Fibroblast of skin of right quadriceps (primary cell): ENCODE measurements at places on chromosomes 16 and 17.
A peak's percentile ranks its signal among the peaks of the same experiment; 100 is the strongest.

- no peak for DNase-seq
Measured at GRCh38 chr16:89102041-89102471, 8.4 kb downstream of the ACSF3 start.

DNA sequence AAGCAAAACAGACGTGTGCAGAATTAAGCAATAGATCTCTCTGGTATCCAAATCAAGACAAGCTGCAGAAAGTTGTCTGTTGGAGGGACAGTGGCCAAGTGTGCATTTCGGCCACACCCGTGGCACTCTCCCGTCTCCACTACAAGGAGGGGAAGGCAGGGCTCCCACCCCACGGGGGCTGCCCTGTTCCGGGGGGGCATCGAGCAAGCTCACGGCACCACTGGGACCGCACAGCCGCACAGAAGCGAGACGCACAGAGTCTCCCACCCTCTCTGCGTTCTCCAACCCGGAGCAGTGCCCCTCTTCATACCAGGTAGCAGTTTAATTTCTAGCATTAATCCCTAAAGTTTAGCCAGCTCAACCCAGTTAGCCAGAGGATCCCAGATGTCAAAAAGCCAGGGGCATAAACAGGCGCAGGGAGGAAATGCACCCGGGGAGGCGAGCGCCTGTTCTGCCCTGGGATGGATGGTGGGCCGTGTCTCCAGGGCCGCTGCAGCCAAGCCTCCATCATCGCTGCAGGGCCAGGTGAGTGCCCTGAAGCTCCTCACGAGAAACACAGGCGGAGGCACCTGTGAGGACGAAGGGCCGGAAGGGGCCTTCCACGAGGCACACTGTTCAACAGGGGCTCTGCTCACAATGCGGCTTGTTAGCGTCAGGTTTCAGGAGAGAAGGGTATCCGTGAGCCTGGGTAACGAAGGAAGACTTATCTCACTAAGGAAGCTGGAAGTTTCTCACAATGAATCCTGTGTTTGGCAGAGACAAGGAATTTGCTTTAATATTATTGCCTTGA, 42.1 kb upstream of the METRNL start:
- DNase-seq = no peak

DNA sequence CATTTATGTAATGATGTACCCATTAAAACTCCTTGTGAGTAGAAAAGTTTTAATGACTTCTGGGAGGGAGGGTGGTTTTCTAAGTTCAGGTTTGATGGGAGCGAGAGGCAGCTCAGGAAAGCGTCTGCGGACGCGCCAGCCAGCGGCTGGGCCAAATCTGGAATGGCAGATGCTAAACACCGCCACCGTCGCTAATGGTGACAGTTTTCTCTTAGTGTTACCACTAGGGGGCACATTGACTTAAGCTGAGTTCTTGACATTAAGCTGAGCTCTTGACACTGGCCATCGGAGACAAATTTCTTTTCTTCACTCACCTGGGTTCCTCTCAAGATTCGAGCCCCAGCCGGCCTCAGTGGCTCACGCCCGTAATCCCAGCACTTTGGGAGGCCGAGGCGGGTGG, 6.7 kb downstream of the TRPV1 start:
- DNase-seq = no peak

DNA sequence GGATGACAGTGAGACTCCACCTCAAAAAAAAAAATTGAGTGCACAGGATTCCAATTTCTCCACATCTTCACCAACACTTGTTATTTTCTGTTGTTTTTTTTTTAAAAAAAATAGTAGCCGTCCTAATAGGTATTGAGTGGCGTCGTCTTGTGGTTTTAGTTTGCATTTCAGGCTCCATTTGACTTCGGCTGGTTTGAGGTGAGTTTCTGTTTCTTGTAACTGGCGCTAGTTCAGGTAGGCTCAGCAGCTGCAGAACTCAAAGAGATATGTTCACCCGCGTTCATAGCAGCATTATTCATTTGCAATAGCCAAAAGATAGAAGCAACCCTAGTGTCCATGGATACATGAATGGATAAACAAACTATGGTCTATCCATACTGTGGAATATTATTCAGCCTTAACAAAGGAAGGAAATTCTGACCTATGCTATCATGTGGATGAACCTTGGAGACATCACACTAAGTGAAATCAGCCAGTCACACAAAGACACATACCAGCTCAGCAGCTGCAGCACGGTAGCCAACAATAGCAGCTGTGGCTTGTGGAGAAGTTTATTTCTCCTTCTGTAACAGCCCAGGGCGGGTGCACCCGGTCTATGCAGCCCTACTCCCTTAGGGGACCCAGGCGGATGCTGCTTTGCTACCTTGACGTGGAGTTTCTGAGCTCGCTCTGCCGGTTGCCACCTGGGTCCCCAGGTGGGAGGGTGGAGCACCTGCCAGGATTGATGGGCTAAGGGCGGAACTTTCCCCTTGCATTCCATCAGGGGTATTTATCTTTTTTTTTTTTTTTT, 44.9 kb downstream of the TMEM235 start:
- no peak for DNase-seq

DNA sequence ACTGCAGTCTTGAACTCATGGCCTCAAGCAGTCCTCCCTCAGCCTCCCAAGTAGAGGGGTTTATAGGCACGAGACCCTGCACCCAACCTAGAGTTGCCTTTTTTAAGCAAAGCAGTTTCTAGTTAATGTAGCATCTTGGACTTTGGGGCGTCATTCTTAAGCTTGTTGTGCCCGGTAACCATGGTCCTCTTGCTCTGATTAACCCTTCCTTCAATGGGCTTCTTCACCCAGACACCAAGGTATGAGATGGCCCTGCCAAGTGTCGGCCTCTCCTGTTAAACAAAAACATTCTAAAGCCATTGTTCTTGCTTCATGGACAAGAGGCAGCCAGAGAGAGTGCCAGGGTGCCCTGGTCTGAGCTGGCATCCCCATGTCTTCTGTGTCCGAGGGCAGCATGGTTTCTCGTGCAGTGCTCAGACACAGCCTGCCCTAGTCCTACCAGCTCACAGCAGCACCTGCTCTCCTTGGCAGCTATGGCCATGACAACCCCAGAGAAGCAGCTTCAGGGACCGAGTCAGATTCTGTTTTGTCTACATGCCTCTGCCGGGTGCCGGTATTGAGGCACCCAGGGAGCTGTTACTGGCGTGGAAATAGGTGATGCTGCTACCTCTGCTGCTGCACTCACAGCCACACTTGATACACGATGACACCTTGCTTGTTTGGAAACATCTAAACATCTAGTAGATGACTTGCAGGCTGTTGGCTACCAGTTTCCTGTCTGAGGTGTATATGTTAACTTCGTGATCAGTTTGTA, 3.3 kb downstream of the RPL13 start:
- no peak for DNase-seq

- no peak for DNase-seq
Measured at GRCh38 chr17:33667052-33667509, 374.0 kb upstream of the ASIC2 start.

DNA sequence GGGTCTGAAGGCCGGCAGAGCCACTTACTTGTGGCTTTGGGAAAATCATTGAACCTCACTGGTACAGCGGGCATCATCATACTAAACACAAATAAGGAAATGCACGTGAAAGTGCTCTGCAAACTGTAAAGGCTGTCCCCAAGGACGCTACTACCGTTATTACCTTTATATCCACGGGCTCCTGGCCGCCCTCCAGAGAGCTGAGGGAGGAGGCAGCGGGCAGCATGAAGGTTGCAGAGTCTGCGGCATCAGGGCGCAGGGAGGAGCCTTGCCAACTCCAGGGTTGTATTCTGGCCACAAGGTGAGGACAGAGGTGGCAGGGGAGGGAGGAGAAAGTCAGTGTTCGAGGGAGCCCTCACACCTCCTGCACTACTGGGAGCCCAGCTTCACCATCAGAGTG, 68.3 kb upstream of the GCSH start:
- DNase-seq = no peak

GRCh38 chr17:79890706-79891105, 51.5 kb upstream of the CBX4 start:
- no peak for DNase-seq

DNA sequence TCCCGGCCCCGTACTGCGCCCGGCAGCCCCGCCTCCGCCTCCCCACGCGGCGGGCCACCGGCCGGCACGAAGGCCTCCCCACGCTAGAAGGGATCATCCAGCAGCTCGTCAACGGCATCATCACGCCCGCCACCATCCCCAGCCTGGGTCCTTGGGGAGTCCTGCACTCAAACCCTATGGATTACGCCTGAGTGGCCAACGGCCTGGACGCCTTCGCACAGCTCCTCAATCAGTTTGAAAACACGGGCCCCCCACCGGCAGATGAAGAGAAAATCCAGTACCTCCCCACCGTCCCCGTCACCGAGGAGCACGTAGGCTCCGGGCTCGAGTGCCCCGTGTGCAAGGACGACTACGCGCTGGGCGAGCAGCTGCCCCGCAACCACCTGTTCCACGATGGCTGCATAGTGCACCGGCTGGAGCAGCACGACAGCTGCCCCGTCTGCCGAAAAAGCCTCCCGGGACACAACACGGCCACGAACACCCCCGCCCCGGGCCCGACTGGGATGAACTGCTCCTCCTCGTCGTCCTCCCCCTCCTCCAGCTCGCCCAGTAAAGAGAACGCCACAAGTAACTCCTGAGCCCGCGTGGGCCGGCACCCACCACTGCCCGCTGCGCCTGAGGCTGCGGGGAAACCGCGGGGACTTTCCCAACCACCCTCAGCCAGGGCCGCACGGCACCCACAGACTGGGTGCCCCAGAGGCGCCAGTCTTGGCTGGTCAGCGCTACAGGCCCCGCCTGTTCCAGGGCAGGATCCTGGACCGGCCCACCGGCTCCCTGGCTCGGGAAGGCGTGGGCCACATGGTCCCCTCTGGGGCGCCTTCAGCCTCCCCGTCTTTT, 39.0 kb upstream of the AKAP1 start:
- no peak for DNase-seq

- peak; percentile 12 for DNase-seq
Measured at GRCh38 chr16:68539711-68540239, 684 bp downstream of the ZFP90 start.

DNA sequence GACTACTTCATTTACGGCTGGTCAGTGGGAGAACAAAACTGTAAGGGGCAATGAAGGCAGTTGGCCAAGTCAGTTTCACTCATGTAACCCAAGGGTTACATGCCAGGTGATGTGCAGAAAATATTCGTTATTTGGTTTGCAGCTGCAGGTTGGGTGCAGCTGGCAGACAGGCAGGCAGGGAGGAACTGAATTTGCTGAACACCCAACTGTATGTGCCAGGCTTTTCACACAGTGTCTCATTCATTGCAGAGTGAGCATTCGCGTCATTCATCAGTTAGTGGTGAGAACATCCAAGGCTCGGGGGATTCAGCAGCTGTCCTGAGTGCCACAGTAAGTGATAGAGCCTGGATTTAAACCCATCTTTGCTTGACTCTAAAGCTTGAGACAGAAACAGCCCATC, 59.7 kb downstream of the ABCC6 start:
- DNase-seq = no peak

DNA sequence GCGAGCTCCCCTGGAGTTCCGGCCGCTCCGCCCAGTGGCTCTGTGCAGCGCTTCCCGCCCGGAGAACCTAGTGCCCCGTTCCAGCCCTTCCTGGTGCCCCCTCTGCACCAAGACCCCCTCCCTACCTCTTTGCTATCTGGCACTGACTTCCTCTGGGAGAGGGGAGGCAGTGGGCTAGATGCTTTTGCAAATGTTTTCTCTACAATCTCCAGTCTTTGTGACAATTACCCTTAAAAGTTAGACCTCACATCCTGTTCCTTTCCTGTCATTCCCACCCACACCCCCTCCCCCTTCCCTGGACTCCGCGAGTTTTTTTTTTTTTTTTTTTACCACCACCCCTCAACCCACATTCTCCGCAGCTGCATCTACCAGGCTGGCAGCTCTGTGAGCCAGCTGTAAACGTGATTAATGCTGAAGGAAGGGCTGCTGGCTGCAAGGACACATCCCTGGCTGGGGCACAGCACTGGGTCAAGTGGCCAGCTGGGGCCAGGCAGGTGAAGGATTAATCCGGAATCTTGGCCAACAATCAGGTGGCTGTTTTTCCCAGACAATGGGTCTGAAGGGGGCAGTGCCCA, 101.5 kb downstream of the MGAT5B start:
- DNase-seq = no peak

GRCh38 chr16:48277158-48277557, 29.8 kb upstream of the ABCC11 start:
- DNase-seq = peak; percentile 5

DNA sequence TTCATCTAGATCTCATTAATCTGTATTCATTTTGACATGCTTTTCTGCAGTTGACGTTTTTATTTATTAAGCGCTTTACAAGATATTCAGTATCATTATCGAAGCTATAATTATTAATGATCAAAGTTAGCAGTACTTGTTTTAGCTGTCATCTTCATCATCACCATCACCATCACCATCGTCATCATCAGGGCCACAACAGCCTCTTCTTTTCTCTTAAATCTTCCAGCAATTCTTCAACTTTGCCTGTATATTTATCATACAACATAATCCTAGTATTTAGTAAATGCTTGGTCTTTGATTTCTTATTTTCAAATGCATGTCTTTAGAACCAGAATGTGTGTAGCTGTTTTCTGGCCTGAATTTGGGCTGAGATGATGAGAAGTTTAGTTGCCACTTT, 528.0 kb downstream of the MAF start:
- DNase-seq = no peak

DNA sequence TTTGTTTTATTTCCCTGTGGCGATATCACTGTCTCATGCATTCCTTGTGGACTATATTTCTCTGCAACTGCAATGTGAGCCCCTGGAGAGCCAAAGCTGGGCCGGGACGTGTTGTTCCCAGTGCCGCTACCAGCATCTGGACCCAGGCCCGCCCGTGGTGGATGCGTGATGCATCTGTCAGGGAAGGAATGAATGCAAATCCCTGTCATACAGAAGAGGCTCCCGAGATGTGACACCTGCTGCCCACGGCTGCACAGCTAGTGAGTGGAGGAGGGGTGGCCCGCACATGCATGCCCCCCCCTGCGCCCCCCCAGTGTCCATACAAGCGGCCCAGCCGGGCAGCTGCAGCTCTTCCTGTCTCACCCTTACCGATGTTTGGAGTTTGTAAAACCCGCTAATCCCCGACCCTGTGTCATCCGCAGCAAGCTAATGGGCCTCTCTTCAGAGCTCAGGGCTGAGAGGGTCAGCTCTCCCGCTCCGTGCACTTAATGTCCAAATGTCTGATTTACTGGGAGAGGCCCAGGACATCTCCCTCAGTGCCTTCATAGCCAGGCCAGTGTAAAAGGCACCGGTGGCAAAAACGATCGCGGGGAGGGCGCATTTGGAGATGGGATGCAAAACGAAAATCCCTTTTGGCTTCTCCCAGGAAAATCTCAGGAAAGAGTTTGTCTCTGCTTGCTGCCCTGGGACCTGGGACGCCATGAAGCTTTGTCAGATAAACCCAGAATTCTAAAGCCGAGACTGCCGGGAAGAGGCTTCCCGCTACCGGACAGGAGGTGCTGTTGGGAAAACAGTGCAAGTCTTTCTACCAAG, 91.8 kb downstream of the FOXL1 start:
- peak; percentile 20 for DNase-seq
